GM13977 (cell line): ENCODE measurements at places on chromosomes 6 and 20.

DNA sequence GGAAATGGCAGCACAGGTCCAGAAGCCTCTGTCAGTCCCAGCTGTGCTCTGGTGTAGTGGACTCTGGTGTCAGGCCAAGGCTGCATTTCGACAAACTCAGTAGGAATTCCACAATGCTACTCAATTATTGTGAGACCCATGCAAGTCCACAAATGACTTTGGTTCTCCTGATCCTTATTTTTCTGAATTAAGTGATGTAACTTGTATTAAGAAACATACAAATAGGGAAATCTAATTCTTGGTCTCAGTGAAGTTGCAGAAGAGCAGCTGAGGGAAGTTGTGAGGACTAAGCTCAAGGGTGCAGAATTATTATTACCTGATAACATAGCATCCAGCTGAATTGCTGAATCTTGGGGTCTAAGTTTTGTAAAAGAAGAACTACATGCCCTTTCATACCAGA is 116.8 kb downstream of the MAFB start:
- no peak for DNase-seq

- DNase-seq: no peak
These were observed 212.2 kb downstream of the HIVEP2 start for GRCh38 chr6:142732790-142733189.

- no peak for DNase-seq
These were observed 1567.2 kb upstream of the DEFB115 start for GRCh38 chr20:29690274-29690673.

DNA sequence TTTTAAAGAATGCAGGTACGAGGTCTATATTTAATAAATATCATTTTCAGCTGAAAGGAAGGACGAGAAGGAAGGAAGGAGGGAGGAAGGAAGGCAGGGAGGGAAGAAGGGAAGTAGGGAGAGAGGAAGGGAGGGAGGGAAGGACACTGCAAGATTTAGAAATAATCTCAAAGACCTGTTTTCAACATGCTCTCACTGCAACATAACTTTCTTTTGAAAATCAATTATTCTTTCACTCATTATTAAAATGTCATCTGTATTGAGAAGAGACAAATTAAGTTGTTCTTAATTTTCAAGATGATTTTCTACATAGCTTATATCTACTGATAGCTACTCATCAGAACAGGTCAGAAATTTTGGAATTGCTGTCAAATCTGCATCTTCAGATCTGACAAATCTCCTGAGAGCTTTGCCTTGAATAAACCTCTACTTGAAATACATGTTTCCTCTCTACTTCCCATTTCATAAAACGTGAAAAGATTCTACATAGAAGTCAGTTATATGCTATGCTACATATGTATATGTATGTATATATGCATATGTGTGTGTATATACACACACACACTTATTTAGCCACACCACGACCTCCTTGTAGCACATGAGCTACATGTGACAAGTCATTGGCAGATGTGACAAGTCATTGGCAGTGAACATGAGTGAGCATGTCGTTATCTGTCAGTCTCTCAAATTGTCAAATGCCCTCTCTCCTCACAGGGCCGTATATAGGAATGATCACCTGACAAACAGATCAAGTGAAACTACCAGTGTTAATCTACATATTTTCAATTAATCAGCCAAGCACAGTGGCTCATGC is 241.6 kb downstream of the LY86 start:
- DNase-seq: no peak

GRCh38 chr6:150016324-150017185 is 8.8 kb downstream of the RAET1L start:
- DNase-seq: peak; percentile 76

- peak; percentile 9 for DNase-seq
These were observed 10.6 kb downstream of the TAAR1 start for GRCh38 chr6:132648356-132648755.

DNA sequence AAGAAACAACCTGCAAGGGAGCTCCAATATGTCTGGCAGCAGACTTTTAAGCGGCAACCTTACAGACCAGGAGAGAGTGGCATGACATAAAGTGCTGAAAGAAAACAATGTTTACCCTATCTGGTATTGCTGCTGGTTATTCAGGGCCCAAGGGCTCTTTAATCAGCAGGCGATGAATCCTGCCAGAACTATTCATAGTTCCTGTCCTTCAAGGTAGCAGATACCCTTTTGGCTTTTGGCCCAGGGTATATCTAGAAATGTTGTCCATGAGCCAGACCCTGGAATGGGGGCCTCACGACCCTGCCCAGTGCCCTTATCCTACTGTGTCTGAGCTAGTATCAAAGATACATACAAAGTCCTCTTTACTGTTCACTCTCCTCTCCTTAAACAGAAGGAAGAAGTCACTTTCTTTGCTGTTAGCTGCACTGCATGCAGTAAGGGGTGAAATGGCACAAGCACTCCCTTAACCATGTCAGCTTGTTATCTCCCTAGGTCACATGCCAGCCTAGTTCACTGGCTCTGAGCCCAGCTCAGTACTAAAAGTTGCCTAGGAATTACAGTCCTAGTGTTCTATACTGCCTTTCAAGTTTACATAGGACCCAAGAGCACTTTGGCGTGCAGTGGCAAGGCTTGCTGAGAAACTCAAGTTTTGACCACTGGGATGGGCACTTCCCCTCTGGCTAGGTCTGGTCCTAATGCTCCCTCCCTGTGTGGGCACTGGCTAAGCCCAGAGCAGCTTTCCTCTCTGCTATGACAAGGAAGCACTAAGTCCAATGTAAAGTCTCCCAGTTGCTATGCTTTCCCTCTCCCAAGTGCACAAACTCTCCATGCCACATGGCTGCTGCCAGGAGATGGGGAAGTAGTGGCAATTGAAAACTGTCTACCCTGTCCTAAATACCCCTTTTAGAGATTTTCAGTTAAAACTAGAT is 122.0 kb downstream of the HTR1B start:
- DNase-seq: no peak

DNA sequence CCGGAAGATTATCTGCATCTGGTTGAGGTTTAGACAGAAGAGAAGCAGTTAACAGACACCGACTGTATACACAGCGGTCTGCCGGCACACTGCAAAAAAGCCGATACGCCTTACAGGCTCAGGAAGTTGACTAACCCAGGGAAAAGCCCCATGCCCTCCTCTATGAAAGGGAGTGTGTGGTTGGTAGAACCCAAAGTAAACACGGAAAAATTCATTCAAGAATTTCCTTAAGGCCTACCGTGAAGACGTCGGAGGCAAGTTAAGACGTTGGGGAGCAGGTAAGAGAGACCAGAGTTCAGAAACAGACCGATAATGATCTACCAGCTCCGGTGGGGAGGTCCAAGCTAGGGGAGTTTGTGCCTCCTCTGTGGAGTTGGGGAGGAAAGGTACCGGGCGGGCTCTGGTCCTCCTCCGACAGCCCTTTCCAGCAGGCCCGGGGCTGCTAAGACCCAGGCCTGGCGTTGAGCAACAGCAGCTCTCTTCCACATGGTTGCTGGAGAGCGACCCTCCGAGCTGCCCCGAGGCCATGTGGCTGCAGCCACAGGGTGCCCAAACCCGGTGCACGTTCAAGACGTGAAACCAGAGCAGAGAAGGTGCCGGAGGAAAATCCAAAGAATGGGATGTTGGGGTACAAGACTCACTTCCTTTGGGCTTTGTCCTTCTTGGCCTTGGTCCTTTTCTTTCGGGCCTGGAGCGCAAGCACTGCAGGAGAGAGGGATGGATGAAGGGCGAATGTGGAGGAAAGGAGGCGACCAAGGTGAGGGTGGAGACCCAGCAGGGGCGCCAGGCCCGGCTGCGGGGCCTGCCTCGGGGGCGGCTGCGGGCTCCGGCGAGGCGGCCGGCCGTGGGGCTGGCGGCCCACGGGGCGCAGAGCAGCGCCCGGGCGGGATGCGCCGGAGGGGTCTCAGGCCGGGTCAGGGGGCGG is 809 bp downstream of the SRPK1 start:
- DNase-seq: peak; percentile 33

GRCh38 chr6:158047127-158047518 is 65.5 kb downstream of the SYNJ2 start:
- no peak for DNase-seq

DNA sequence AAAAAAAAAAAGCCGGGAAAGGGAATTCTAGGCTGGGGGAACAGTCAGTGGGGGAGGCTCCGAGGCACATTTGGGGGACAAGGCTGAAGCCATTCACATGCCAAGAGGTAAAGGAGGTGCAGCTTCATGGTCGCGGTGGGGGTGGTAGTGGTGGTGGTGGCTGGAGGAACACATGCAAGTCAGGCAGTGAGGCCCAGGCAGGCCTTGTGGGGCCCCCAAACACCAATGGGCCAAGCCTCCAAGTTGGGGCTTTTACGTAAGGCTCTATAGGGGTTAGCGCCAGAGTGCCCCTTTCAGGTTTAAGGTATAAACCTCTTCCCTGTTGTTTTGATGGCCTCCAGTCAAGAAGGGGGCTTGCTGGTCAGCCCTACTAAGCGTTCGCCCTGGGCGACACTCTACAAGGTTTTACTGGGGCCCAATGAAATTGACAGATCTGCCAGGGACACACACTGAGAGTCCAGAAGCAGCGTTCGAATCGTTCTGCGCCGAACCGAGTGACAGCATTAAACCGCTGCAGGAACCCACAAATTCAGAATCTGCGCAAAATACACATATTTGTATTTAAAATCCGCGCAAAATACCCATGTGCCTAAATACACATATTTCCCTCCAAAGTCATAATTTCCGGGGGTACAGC is 818 bp upstream of the AP5S1 start:
- DNase-seq: no peak

GRCh38 chr6:41531591-41532582 is 14.3 kb upstream of the FOXP4 start:
- peak; percentile 88 for DNase-seq

DNA sequence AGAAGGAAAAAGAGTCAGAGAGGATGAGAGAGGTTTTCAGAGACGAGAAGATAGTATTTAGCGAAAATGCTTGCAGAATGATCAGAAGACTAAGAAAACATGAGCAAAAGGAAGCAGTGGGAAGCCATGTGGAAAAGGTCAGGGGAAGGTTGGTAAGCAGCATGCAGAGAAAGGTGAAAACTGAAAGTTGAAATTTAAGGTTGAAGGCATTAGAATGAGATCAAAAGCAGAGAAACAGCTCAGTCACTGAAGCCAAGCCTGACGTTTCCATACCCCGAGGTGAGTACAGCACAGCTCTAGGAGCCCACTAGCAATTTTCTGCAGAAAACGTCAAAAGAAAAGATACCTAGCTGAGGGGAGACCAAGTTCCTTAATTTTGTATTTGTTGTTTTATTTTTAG is 19.1 kb upstream of the TFB1M start:
- DNase-seq: peak; percentile 19

GRCh38 chr20:43838703-43839060 is 76.0 kb upstream of the TOX2 start:
- DNase-seq: no peak

GRCh38 chr6:99603421-99604165 is 3.0 kb upstream of the PRDM13 start:
- peak; percentile 58 for DNase-seq

DNA sequence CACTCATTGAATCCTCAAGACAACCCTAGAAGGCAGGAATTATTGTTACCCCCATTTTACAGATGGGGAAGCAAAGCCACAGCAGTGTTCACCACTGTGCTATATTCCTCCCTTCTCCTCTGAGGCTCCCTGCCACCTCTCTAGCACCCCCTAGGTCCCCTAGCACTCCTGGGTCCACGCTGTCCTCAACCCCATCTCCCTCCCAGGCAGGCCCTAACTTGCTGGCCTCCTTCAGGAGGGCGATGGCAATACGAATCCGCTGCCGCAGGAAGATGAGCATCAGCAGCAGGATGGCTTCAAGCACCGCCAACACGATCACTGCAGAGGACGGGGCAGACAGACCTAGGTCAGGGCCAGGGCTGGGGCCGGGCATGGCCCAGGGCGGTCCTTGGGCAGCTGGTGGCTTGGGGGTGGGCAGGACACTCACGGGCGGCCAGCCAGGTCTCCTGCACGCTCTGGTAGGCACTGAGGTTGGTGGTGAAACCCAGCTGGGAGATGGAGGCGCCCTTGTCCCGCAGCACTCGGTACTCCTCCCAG is 7.8 kb upstream of the NEU1 start:
- DNase-seq: no peak

DNA sequence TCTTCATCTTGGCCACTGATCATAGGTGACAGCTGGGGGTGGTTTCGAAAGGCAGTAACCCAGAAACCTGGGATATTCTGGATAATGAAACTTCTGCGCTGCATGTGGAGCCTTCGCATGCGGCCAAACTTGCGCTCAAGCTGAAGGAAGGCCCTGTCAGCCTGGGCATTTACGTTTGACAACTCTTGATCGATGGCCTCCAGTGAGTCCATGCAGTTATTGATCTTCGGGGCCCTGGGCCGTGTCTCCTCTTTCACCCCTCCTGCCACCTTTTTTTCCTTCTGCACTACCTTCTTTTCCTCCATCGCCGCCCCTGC is 729 bp downstream of the TSPYL4 start:
- no peak for DNase-seq
